ENCODE measurements at places on chromosomes 6 and 20.

- DNase-seq: no peak
Observed at GRCh38 chr6:90121982-90122381, 174.7 kb downstream of the BACH2 start.

- DNase-seq: no peak
Observed at GRCh38 chr20:34559311-34560140, 1.0 kb downstream of the MAP1LC3A start.

GRCh38 chr6:72715119-72715518 lies 93.3 kb downstream of the KCNQ5 start:
- DNase-seq: no peak

GRCh38 chr20:50013976-50014375 lies 31.2 kb downstream of the SNAI1 start:
- DNase-seq: no peak

GRCh38 chr20:9330151-9330550 lies 184.2 kb upstream of the LAMP5 start:
- no peak for DNase-seq

GRCh38 chr6:73388433-73388799 lies 6.2 kb upstream of the DDX43 start:
- no peak for DNase-seq

GRCh38 chr6:137723273-137724017 lies 143.6 kb upstream of the TNFAIP3 start:
- no peak for DNase-seq

DNA sequence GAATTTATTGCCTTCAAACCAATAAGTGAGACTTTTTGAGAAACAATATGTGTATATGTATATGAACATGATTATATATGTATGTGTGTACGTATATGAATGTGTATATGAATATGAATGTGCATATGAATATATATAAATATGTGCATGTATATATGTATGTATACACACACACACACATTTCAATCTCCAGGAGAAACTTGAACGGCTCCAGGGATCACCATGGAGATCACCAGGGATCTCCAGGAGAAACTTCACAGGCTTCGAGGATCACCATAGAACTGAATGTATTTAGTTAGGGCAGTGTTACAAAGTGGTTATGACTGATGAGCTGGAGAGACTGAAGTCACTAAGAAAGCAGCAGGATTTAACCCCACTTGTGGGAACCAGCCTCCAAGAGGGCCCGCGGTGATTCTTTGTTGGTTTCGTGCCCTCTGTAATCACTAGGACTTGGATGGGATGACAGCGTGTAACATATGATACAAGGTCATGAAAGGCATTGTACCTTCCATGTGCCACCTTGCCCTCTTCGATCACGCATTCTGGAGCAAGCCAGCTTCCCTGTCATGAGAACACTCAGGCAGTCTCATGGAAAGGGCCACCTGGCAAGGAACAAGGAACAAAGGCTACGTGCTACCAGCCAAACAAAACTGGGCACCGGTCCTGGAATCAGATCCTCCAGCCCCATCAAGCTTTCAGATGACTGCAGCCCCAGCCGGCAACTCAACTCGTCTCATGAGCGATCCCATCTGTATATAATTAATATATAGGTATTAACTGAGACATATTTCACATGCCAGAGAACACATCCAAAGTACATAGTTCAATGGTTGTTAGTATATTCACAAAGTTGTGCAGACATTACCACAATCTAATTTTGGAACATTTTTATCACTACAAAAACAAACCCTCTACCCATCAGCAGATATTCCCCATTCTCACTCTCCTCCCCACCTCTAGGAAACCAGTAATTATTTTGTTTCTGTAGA lies 8.6 kb downstream of the FAM50B start:
- DNase-seq: no peak

DNA sequence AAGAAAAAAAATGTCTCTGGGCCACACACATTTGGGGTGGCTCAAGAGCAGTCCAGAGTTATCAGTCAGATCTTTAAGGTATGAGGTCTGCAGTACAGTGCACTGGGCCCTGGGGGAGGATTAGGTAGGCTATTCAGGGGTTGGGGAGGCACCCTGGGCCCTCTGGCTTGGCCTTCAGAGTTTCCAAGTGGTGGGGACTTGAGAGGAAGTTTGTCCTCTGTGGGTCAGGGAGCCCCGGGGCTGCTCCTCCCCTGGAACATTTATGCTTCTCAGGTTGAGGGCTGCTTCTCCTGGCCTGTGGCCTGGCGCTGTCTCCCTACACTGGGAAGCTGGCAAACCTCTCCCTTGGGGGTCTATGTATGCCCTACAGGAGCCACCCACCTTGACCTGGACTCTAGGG lies 46.0 kb downstream of the PTK7 start:
- no peak for DNase-seq

GRCh38 chr6:32680055-32680454 lies 13.6 kb upstream of the HLA-DQB1 start:
- DNase-seq: no peak

GRCh38 chr6:150929416-150929815 lies 63.9 kb downstream of the MTHFD1L start:
- DNase-seq: no peak

DNA sequence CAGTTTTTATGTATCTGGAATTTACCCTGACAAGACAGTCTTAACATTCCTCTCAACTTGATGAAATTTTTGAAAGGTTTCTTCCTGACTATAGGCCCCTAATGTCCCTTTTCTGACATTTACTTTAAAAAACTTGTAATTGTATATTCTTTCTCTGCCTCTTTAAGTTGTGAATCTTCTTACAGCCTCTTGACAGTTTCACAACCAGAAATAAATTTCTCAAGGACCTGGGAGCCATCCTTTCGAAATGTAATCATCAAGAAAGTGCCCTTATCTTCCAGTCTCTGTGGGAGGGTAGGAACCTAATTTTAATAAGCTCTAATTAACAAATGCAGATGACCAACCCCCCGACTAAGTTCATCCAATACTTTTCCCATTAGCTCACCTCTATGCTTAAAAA lies 403.6 kb upstream of the GJE1 start:
- DNase-seq: no peak

DNA sequence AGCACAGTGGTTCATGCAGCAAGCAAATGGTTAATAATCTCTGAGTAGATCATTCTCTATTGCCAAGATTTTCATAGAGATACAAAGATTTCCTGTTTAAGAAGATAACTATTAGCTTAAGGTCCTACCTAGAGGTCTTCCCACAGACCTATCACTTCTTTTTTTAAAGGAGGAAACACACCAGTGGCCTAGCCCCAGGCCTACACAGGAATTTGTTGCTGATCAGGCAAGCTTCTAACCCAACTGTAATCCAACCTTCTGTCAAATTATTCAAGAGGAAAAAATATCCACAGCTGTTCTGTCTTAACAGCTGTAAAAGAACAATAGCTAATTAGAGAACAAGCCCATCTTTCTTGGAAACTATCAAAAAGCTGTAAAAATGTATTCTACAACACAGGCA lies 332.8 kb downstream of the BTBD9 start:
- no peak for DNase-seq

GRCh38 chr6:158157064-158157764 lies 10.8 kb downstream of the SERAC1 start:
- no peak for DNase-seq

GRCh38 chr20:62030357-62030756 lies 35.3 kb downstream of the TAF4 start:
- no peak for DNase-seq

DNA sequence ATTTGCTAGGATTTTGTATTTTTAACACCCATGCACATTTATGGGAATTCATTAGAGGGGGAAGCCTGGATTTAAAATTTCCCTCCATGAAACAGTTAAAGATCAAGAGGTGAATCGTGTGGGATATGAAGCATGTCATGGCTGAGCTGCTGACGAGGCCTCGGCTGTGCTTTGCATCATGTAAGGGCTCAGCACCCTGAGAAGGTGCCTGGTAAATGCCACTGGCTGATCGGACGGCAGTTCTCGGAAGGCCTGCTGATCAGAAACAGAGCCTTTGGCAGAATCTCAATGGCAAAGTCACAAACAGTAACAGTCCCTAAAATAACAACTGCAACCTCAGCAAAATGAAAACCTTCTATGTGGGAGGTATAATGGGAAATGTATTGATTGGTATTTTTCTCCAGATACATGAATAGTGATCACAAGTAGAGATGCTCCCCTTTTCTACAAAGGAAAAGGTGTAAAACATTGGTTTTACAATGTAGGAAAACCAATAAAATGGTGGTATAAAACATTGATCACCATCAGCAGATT lies 53.0 kb upstream of the FUCA2 start:
- DNase-seq: no peak

DNA sequence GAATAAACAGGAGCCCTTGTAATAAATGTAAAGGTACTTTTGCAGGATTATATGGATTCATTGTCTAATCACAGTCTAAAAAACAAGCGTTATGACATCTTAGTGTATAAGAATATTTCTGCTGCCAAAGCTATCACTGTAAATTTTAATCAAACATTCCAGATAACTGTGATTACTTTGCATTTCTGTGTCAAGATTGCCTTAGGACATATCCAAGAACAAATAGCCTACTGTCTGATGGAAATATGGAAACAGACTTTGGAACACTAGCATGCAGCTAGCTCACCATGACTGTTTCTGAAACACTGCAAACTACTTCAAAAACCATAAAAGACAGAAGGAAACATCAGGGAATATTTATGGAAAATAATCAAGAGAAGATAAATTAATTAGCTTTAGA lies 248.7 kb upstream of the ASCC3 start:
- no peak for DNase-seq

DNA sequence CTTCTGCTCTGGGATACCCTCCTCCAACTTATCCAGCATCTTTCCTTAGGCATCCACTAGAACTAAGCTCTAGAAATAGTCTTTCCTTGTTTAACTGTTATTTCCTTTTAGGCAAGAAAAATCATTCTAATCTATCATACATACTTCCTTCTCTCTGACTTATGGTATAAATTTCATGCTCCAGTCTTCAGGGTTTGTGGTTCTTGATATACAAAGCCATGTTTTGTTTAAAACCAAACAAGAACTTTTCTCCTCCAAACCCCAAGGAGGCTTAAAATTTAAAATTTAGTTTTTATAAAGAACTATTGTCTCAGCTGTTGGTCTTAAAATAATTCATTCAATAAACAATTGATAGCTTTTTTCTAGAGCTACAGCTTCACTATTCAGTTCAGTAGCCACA lies 77.2 kb downstream of the CD164 start:
- DNase-seq: no peak

- no peak for DNase-seq
Observed at GRCh38 chr6:10203651-10204050, 211.2 kb downstream of the TFAP2A start.

- no peak for DNase-seq
Observed at GRCh38 chr6:16090920-16091319, 38.0 kb upstream of the MYLIP start.

DNA sequence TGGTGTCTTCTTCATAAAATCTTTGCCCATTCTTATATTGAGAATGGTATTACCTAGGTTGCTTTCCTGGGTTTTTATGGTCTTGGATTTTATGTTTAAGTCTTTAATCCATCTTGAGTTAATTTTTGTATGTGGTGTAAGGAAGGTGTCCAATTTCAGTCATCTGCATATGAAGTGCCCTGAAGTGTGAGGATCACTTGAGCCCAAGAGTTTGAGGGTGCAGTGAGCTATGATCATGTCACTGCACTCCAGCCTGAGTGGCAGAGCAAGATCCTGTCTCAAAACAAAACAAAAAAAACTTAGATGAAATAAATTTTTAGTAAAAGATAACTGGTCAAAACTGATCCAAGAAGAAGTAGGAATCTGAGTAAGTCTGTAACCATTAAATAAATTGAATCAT lies 215.4 kb downstream of the TBC1D7 start:
- no peak for DNase-seq

DNA sequence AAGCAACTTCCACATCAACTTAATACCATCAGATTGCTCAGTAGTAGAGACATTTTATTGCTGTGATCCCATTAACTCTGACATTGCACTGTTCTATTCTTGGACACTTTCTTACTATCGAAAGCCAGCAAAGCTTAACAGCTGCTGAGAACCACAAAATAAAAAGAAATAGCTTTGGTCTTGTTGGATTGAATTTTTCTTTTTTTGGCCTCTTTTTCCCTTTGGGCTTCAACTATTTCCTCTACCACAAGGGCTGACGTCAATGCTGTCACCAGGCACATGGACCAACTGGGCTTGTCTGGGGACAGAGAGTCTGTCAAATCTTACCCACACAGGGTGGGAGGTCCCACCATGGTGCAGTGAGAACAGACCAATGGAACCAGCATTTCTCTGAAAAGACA lies 63.4 kb upstream of the ENPP5 start:
- DNase-seq: no peak

- no peak for DNase-seq
Observed at GRCh38 chr20:45019027-45019761, 52.9 kb downstream of the STK4 start.

- no peak for DNase-seq
Observed at GRCh38 chr6:14913931-14914330, 331.9 kb upstream of the JARID2 start.

- DNase-seq: no peak
Observed at GRCh38 chr6:85419046-85419759, 30.7 kb upstream of the NT5E start.

DNA sequence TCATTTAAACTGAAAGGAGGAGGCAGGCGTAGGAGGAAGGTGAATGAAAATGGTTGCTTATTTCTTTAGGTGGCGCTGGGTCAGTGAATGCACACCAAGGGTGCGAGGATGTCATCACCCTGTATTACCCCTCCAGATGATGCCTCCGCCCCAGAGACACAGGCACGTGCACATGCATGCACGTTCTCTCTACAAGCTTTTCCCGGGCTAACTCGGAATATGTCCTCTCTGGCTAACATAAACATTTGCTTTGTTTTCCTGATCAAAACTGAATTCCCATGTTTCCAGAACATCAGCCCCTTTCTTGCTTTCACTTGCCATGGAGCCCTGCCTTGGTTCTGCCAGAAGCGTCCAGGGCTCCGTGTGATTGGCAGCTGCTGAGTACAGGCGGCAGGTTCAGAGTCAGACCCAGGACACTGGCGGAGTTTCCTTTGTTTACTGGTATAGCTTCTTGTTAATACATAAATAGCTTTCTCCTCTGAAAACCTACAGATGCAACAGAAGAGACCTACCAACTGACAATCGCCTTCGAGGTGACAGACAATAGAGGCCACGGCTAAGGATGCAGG lies 131.2 kb upstream of the RPS6KA2 start:
- DNase-seq: no peak

Measured in NCI-H1436 (cell line).